ENCODE measurements at places on chromosomes 5 and 9.

DNA sequence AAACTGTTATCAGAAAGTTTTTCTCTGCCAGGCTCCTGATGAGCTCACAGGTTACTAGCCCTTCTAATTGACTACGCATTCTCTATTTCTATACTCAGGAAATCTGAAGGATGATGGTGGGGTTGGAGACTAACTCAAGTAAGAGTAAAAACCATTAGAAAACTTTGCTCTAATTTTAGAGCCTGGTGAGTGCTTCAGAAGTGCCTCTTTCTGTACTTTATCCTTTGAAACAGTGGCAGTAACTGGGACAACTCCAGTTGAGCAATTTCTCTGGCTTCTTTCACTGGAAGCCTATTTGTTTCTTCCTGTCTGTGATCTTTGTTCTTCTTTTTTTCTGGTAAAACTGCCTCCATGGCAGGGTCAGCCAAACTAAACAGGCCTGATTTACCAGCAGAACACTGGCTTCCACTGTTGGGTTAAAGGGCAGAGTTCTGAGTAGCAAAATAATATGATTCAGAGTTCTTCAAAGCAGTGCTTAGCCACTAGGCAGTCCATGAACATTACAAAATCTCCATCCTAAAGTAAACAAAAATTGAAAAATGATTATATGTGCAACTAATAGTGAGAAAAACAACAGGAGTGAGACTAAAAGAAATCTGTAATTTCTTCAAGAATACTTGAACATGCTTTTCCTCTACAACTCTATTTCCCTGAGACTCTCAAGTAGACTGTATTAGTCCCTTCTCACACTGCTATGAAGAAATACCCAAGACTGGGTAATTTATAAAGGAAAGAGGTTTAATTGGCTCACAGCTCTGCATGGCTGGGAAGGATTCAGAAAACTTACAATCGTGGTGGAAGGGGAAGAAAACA, 79.8 kb downstream of the MROH2B start:
- no peak for DNase-seq

DNA sequence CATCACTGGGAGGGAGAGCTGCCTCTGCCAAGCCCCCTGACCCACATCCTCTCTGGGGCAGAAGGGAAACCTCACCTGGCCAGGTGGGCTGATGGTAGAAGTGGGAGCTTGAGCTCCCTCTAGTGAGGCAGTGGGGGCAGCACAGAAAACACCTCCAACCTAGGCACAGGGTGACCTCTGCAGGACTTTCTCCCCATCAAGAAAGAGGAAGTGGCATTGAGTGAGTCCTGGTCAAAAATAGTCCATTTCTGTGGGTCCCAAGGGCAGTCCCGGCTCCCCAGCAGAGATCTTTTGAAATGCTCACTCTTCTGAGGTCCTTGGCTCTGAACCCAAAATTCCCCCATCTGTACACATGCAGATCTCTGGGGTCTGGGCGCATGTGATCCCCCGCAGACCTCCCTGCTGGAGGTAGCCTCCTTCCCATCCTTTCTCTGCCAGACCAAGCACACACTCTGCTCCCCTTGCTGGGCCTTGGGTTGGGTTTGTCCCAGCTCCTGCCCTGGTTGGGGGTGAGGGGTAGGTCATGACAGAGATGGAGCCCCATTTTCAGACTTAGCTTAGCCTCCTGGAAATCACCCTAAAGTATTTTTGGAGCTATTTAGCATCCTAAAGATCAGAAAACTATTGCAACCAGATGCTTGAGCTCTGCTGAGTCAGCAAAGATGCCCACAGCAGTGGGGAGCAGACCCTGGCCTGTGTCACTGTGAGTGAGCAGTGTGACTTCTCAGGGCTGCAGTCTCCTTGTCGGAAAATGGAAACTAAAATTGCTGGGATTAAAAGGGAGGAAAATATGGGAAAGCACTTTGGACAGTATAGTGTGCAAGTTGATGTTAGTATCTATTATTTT, 41.6 kb upstream of the LCP2 start:
- DNase-seq: peak; percentile 58

GRCh38 chr9:121824651-121825030, 173.2 kb downstream of the DAB2IP start:
- DNase-seq: no peak

GRCh38 chr5:79086116-79086515, 16.5 kb downstream of the BHMT2 start:
- DNase-seq: no peak

DNA sequence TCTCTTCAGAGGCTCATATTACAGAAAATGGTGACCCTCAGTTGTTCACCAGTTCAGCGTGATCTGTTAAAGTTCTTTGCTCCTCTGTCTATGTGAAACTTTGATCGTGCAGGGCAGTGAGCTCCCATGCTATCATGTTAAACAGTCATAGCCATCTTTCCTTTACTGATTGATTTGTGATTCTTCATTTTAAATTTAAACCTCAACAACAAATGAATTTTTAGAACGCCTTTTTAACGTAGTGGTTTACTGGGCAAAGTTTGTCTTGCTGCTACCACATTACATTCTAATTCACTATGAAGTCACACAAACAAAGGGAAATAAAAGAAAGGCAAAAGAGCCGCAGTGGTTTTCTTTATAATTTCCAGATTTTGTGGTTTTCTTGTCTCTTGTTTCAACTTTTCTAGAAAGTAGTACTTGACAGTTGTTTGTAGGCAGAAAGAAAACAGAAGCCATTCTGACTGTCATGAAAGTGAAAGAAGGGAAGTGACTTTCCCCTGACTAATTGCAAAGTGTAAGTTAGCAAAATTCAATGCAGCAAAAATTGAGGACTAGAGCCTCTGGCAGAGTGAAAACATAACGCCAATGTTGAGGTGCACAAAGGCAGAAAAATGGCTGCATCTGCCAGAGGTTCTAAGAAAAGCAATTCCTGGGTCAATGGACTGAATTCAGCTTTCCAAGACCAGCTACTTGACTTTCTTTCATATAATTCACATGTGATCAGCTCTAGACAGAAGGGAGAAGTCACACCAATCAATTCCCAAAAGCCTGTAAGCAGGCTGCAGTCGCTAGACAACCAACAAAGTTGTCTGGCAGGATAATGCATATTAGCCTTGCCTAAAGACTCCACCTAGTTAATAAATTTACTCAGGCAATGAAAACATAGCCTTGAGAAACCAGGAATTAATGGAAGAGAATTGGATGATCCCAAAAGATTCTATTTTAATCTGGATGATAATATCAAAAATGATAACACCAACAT, 7.1 kb upstream of the IFNA6 start:
- DNase-seq: no peak

DNA sequence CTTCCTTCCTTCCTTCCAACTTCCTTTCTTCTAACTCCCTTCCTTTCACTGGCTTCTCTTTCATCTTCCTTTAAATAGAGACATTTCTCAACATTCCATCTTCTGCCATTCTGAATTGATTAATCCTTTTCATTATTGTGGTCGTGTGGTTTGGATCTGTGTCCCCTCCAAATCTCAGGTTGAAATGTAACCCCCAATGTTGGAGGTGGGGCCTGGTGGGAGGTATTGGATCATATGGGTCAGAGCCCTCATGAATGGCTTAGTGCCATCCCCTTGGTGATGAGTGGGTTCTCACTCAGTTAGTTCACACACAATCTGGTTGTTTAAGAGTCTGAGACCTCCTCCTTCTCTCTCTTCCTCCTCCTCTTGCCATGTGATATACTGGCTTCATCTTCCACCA, 130.9 kb upstream of the SV2C start:
- no peak for DNase-seq

DNA sequence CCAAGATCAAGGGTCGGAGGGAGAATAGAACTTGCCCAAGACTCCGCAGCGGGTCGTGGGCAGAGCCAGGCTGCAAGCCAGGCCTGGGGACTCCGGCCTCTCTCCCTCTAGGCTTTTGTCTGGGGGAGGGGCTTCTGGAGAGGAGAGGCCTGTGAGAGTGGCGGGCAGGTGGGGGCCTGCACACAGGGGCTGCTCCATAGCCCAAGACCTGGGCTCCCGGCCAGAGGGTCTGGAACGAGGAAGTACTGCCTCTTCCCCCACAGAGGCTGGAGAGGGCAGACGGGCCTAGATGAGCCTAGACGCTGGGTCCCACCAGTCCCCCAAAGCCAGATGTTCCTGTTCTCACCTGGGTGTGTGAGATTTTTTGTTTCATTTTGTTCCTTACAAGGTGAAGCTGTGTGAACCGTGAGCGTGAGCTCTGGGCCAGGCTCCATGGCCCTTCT, 5.2 kb upstream of the ST6GALNAC6 start:
- DNase-seq: no peak

GRCh38 chr9:35609001-35609819, 4.1 kb downstream of the TESK1 start:
- DNase-seq: no peak

DNA sequence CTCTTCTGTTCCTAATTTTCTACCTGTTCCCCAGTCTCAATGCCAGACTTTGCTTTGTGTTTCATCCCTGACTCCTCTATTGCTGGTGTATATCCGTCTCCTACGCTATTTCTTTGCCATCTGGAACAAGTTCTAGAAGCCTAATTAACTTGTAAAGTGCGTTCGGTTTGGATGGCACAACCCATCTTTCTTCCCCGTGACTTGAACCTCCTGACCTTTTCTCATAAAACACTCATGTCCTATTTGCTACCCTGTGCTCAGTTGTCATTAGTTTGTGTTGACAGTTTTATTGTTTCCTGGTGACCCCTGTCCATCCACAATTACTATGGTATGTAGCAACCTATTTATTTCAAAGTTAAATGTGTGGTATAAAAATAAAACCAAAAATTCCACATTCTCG, 323.5 kb downstream of the TLE4 start:
- no peak for DNase-seq

DNA sequence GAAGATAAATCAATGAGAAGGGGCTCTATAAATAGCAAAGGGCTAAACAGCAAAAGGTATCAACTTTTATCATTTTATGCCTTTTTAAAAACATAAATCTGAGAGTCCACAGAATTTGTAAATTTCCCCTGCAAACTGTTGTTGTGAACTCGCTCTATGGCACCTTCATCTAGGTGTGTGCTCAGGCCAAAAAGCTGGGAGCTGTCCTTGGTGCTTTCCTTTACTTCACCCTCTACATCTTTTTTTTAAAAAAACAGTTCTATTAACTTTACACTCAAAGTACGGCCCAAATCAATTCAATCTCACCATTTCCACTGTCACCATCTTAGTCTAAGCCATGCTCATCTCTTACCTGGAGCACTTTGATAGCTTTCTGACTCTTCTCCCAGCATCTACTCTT, 108.2 kb upstream of the GPR151 start:
- no peak for DNase-seq

GRCh38 chr5:128305341-128305740, 221.8 kb downstream of the SLC12A2 start:
- DNase-seq: no peak

DNA sequence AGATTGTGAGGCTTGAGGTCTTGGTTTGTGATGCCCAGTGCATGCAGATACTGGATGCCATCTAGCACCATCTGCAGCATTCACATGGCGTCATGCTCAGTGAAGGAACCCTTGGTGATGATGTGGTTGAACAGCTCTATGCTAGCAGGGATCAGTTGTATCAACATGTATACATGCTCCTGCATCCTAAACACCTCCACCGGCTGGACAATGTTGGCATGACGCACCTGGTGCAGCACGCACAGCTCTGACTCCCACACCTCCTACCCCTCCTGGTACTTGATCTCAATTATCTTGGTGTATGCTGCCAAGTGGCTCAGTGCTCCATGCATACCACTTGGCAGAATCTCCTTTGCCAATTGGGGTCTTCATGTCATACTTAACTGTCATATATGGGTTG, 49.1 kb downstream of the MTREX start:
- no peak for DNase-seq

GRCh38 chr5:80408484-80409366, 861 bp downstream of the ZFYVE16 start:
- DNase-seq: peak; percentile 32

- no peak for DNase-seq
Observed at GRCh38 chr9:117480729-117481128, 65.9 kb upstream of the ASTN2 start.

DNA sequence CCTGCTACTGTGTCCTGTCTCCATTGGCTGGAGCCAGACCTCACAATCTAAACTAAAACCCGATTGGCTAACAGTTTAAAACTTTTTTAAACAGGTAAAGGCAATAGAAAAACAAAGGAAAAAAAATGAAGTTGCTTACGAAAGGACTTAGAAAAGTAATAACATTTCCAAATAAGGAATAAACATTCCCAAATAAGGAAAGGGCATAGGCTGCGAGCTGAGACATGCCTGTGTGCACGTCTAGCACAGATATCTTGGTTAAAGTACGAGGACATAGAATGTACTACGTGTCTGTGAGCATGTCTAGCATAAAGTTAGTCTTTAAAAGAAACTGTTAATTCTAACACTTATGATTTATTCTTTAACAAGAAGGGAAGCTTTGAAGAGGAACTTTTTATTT, 15.3 kb upstream of the FAM120A start:
- no peak for DNase-seq

GRCh38 chr5:59840200-59840601, 53.3 kb downstream of the PDE4D start:
- DNase-seq: no peak

DNA sequence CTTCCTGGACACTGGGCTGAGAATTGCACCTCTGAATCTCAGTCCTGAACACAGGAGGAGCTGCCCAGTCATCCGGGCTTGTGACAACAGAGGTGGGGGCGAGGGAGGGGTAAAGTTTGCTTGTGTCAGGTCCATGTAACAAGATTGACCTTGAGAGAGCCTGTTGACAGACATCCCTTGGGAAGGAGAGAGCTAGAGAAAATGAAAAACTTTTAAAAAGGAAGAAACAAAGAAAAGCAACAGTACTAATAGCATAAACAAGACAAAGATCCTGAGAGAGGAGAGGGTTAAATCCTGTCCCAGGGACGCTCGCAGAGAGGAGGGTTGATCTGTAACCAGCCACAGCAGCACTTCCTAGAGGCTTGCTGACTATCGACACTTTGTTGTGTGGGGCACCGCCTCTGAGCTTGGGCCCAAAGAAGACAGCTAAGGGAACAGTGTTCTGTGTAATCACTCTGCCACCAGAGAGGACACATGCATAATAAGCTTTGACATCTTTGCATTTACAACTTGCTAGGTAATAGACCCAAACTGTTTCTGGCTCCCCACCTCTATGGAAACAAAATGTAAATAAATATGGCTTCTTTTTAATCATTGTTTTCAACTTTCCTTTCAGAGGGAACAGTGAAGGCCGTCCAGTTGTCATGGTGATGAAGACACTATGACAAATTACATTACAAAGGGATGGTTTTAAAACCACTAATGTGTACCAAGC, 363.7 kb downstream of the CSNK1G3 start:
- no peak for DNase-seq

- no peak for DNase-seq
Observed at GRCh38 chr9:116717150-116717549, 30.0 kb downstream of the TRIM32 start.

GRCh38 chr5:126816649-126817048, 39.7 kb downstream of the LMNB1 start:
- DNase-seq: no peak

- DNase-seq: no peak
Observed at GRCh38 chr9:134916161-134916665, 1.5 kb downstream of the FCN1 start.

DNA sequence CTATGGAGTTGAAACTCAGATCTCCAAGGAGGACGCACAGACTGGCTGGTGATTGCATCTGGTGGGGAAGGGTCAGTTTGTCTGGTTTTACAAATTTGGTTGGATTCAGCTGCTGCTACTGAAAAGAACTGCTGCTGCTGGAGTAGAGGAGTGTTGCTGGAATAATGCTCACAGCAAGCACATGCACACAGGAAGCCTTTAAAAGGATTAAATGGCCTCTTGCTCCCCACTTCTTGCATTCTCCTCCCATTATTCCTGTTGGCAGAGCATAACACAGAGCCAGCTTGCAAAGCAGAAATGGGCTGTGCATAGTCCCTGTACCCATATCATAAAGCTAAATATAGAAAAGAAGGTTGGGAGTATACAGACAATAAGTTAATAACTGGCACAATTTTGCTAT, 16.6 kb downstream of the ZNF474 start:
- no peak for DNase-seq

All from stimulated activated CD4-positive, alpha-beta T cell treated with anti-CD3 and anti-CD28 coated beads, Interleukin-12 subunit alpha, Interleukin-12 subunit beta, amount 100 ng/mL, for 4 hours (primary cell).